ENCODE measurements at places on chromosomes 6 and 20.

GRCh38 chr20:3679749-3680700 is 1.8 kb downstream of the ADAM33 start:
- DNase-seq, result peak; percentile 44

DNA sequence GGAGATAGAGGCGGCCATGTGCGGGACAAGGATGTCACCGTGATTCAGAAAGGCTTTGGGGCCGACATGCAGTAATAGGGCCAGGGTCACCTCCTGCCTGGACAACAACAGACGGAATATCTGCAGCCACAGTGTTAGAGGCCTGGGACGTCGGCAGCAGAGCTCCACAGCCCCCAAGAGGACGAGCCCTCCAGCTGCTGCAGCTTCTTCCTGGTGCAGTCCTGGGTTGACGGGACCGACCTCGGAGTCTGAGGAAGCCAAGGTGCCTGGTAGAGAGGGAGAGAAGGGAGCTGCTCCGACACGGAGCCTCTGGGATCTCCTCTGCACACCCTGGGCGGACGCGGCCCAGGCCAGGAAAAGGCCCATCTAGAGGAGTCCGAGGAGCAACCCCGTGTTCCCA is 23.2 kb upstream of the CHRNA4 start:
- DNase-seq, result no peak

DNA sequence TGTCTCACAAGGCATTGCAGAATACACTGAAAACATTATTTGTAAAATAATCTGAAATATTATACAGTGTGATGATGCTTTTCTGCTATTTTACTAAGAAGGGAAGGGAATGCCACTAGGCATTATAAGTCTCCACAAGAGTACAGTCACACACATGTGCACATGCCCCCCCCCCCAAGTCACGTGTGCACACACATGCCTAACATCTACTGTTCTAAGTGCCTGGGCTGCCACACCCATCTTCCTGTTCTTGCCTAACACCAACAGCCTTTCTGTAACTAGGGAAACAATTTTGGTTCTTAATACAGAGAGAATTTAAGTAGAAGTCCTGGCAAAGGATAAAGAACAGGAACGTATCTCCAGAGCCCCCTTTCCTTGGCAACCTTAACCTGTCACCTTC is 58.2 kb upstream of the BCLAF1 start:
- DNase-seq, result no peak

DNA sequence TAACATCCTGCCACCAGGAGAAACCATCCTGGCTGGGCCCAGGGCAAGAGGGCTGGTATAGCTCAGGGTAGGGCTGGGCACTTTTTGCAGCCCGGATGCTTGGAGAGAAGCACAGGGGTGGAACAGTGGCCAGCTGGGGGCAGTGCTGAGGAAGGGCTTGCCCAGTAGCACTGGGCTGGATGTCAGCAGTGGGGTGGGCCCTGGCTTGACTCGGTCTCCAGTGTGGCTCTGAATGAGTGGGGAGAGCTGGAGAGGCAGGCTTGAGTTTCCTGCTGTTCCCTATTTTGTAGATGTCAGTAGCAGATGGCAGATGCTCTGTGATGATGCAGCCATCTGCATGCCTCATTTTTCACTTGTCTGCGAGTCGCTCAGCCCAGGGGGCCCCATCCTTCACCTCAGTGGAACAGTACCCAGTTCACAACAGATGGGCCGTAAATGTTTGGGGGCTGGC is 56.3 kb upstream of the TULP1 start:
- DNase-seq, result no peak

DNA sequence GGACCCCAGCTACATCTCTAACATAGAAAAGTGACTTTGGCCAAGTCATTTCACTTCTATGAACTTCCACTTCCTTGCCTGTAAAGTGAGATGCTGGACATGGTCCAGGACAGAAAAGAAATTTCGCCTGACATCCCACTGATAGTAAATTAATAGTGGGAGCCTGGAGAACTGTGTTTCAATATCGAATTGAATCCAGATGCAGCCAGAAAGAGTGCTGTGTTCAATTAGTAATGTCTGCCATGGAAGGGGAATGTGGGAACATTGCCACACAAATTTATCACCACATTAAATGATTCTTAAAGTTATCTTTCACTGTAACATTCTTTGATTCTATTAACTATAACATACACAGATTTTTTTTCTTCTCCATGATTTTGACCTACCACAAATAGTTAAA is 255.0 kb downstream of the HACE1 start:
- no peak for DNase-seq

- no peak for DNase-seq
Observed at GRCh38 chr6:154070657-154071056, 31.6 kb downstream of the OPRM1 start.

DNA sequence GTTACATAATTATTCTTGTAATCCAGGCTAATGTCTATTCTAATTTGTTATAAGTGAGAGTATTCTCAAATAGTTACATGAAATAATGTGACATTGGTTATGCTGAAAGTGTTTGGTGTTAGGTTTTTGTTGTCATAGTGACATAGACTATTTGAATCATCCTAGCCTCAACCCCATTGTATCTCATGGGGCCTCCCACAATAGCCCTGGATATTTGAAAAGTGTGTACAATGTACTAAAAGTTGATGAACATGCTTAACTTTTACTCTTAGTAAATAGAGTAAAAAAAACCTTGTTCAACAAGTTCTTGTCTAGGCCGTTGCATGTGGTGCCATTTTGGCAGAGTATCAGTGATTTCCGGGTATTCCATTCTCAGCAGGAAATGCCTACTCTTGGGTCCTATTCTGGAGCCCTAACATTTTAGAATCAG is 83.0 kb downstream of the RTN4IP1 start:
- peak; percentile 35 for DNase-seq
